ENCODE measurements at places on chromosomes 11 and 22. TPM values are rescaled to one million over a fixed set of nuclear protein-coding genes. Genes with fewer than 3 reads are reported as not detected.

The LINC01488 gene
- total RNA-seq: not detected

The SSRP1 gene
- 49.5 TPM for total RNA-seq

The ARHGEF17 gene
- total RNA-seq: 90.2 TPM

The TESMIN gene
- total RNA-seq: 0.10 TPM

The OR8D4 gene
- not detected for total RNA-seq

The OR51B2 gene
- total RNA-seq: 0.13 TPM

The APLNR gene
- 0.39 TPM for total RNA-seq

The APOA4 gene
- not detected for total RNA-seq

The LGALS12 gene
- not detected for total RNA-seq

The ANO3 gene
- total RNA-seq: 4.5 TPM
